ENCODE measurements at places on chromosomes 4 and X.

- DNase-seq = no peak
Measured at GRCh38 chr4:75892508-75892907, 9.7 kb downstream of the PPEF2 start.

DNA sequence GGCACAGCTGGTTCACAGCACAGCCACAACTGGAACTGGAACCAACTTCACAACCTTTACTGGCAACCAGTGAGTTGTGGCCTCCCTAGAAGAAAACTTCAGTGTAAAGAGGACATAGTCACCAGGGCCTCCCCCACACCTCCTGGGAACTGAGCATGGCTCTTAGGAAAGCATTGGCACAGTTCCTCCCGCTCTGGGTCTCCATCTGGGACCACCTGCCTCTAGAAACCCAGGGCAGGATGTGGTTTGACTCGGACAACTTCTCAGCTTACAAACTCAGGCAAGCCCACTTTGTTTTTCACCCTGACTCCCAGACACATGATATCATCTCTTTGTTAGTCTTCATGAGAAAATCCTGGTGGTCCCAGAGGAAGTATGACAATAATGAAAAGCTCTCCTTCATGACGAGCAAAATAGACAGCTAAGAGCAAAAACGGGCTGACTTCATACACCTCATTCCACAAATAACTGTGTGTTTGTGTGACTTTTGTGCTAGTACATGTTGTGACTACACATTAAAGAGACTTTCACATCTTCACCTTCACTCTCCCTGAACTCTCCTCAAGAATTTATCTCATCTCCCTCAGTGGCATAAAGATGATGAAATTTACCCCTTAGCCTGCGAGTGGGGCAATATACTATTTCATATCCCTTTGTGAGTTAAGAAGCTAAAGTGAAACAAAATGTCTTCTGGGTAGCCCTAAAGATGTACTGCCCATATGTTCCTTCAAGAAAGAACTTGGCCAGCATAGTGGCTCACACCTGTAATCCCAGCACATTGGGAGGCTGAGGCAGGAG lies 75.4 kb downstream of the SH3KBP1 start:
- DNase-seq = no peak

- no peak for DNase-seq
Measured at GRCh38 chr4:7202411-7202810, 10.1 kb downstream of the SORCS2 start.

DNA sequence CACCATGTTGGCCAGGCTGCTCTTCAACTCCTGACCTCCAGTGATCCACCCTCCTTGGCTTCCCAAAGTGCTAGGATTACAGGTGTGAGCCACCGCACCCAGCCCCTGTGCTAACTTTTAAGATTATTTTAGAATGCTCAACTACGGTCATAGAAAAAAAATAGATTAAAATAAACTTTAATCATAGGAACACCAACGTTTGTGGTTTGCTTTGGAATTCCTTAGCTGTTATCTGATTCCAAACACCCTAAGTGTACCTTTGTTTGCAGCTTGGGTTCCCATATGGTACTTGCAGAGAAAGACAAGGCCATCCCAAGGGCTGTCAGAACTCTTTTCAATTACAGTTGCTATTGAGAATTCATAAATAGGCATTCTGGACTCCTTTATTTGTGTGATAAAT lies 90.1 kb upstream of the EFHC2 start:
- DNase-seq = no peak

GRCh38 chr4:185235119-185235842 lies 25.9 kb downstream of the SNX25 start:
- DNase-seq = no peak

GRCh38 chr4:48375651-48376304 lies 34.4 kb downstream of the SLAIN2 start:
- no peak for DNase-seq

DNA sequence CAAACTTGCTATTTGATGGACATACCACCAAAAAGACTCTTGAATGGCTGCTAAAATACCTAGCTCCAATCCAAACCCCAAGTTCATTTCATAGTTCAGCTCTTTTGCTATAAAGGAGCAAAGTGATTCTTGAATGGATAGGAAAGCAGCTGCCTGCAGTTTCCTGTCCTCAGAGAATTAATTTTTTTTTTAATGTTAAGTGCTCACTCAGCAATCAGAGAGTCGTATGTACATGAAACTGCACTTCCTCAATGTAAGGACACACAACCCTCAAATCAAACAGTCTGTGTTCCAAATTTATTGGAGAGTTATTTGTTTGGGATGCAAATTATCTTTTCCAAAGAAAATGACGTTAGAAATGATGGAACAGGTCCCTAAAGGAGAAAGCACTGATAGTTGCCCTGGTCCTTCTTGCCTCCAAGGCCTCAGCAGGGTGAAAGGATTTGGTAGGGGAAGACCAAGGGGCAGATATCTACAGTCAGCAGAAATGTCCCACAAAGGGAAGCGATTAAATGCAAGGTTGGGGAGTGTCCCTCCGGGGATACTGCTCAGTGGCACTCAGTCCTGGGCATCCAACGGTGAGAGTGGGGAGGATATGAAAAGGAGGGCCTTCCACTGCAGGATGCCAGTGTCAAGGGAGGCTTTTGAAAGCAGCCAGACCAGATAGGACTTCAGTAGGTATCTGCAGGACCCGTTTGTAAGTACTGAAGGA lies 67.2 kb upstream of the RASGEF1B start:
- no peak for DNase-seq

- DNase-seq = no peak
Measured at GRCh38 chr4:167544391-167544790, 310.1 kb upstream of the SPOCK3 start.

- no peak for DNase-seq
Measured at GRCh38 chrX:41457613-41458192, 10.6 kb downstream of the NYX start.

- DNase-seq = no peak
Measured at GRCh38 chr4:169362607-169363006, 91.9 kb upstream of the SH3RF1 start.

DNA sequence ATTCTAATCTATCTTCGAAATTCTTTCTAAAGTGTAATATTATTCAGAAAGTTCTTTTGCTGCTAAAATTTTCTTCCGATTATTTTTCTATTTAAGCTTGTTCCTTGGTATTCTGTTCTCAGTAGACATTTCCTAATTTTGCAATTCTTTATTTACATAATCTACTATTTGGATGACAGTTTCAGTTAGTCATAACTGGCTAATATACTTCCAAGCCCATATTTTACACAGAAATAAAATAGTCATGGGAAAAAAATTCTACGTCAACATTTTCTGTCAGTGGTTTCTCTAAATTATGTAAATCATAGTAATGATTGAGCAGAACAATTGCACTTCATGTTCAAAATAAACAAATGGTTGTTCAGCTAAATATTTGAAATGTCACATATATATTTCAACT lies 178.0 kb upstream of the ANKRD50 start:
- DNase-seq = no peak

- DNase-seq = no peak
Measured at GRCh38 chr4:35164063-35164462, 1080.3 kb downstream of the ARAP2 start.

- no peak for DNase-seq
Measured at GRCh38 chr4:160373911-160374310, 1271.0 kb downstream of the RAPGEF2 start.

DNA sequence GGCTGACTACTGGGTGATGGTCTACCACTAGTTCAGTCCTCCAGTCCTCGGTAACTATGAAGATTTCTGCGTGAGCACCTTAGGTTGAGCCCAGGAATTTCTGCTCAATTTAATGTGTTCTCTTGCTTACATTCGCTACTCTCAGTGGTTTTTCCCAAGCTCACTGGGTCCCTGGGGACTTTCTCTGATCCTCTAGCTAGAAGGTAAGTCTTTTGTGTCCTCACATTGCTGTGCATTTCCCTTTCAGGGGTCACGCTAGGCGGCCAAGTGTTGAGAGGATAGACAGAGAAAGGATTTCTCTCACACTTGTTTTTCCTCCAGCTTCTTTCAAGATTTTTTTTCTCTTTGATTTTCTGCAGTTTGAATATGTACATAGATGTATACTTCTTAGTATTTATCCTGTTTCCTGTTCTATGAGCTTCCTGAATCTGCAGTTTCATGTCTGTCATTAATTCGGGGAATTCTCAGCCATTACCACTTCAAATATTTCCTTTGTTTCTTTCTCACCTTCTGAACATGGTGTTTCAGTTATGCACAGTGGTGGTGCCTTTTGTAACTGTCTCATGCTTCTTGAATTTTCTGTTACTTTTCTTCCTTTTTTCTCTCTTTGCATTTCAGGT lies 17.5 kb downstream of the MAGEA9 start:
- DNase-seq = no peak

DNA sequence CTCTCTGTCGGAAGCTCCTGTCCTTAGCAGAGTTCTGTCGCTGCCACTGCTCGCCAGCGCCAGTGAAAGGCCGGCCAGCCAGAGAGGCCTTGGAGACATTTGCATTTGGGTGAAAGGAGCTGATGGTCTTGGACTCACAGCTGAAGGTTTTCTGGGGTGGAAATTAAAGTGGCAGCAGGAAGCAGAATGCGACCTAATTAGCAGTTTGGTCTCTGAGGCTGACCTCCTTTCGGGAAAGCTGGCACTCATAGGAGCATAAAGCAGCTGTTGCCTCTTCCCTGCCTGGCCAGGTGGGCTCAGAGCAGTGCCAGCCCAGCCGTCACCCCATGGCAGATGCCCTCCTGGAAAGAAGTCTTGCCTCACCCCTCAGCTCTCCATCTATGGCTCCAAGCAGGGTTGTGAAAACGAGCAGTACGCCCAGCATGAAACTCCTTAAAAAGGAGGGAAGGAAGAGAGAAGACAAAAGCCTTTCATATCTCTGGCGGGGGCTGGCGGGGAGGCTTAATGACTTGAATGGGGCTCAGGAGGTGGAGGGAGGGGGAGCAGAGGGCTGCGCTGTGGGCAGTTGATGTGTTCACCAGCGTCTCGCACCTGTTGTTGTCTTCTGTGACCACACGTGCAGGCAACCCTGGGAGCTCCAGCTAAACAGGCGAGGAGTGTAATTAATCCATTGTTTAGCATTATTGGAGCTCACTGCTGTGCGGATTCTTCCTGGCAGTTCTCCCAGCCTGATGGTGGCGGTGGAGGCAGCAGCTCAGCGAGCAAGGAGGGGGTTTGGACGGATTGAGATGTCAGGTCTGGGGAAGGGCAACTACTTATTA lies 264.0 kb downstream of the MID1IP1 start:
- DNase-seq = no peak

- DNase-seq = no peak
Measured at GRCh38 chr4:100525686-100526085, 7.9 kb upstream of the EMCN start.

DNA sequence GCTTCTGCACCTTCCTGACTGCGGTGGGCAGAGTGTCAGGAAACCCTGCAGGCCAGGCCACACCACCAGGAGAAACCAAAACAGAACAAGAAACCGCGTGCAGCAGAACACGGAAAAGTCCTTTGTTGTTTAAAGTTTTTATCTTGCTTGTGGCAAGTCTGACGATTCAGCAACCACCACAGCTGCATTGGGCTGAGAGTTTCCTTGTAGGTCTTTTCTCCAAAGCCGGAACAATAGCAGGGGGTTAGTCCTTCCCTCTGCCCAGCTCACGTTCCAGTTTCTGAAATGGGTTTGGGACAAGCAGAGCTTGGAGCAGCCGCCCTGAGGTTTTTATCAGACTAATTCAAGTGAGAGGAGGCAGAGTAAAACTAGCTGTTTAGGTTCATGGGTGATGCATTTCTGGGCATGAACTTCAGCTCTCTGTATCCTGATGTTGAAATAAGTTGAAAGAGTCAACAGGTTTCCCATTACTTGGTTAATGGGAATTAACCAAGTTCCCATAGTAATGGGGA lies 216.9 kb downstream of the PTTG2 start:
- peak; percentile 43 for DNase-seq

DNA sequence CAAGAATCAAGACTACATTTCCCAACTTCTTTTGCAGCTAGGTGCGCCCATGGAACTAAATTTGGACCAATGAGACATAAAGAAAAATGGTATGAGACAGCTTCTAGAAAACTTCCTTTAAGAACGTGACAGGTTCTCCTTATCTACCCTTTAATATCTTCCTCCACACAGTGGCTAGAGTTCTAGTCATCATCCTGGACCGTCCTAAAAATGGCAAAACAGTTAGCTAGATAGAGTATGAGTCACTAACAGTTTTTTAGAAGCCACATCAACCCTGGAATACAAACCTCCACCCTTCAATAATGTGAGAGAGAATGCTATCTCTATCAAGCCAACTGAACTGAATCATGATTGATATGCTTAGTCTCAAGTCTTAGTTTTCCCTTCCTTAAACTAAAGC lies 267.9 kb upstream of the SLC7A11 start:
- DNase-seq = no peak

GRCh38 chr4:111228396-111228795 lies 605.5 kb upstream of the PITX2 start:
- no peak for DNase-seq

DNA sequence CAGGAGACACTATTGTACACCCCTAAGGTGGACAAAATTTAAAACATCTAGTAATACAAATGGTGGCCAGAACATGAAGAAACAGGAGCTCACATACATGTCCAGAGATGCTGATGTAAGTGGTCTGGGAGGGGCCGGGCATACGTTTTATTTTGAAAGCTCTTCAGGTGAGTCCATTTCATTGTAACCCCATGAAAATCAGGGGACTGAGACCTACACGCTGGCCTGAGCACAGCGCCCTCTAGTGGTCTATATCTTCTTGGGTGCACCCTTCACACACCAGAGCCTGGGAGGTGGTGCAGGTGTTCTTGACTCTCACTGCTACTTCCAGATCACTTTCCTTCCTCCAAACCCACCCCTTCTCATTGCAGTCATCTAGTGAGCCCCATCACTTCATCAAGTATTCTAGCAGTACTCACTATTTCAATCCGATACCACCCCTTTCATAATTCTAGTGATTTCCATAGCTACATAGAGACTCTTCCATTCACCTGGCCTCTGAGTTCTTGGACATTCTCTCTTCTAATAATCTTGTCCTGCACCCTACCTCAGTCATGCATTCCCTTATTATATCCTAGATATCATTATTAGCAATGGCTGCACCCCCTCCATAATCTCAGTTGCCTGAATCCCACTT lies 4.3 kb upstream of the TLR6 start:
- DNase-seq = peak; percentile 64

DNA sequence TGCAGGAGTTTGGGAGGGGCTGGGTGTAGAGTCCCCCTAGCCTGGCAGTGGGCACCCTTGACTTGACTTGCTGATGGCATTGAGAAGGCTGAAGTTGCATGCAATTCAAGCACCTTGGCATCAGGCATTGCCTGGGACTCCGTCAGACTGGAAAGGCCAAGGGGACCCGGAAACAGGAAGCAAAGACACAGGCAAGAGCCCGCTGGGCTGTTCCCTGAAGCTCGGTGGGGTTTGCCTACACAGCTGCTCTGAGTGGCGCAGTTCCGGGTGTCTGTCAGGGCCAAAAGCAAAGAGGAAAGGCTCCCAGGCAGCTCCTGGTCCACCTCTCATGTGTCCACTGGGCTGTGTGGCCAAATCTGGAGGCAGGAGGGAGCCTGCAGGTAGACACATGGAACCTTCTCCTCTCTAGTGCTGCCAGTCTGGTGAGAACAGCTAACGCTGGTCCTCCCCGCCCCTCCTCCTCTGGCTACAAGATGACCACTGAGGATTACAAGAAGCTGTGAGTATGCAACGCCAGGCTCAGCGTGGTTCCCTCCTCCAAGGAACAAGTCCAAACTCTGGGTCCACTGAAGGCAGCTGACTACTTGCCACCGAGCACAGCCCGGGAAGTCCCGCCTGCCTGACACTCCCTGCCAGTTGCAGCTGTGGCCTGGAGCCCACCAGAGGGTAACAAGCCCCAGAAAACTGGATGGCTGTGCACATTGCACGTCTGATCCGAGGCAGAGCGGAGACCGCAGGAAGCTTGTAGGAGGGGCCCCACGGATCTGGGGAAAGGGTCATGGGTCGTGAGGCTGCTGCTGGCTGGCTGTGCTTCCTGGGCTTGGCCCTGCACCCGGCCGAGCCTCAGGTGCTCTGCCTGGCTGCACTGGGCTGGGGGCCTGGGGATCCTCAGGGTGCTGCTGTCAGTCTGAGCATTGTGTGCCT lies 20.1 kb downstream of the ZNF185 start:
- no peak for DNase-seq

Data from activated gamma-delta T cell treated with Interleukin-2 at 50 U/mL for 16 hours (primary cell).